ENCODE measurements at places on chromosomes 6 and 20.

- DNase-seq: no peak
These were observed 10.8 kb downstream of the HLA-DQB2 start for GRCh38 chr6:32752580-32752979.

GRCh38 chr6:90212274-90212673, 84.4 kb downstream of the BACH2 start:
- DNase-seq: no peak

GRCh38 chr6:1113916-1114540, 197.9 kb upstream of the FOXQ1 start:
- no peak for DNase-seq

- DNase-seq: no peak
These were observed 61.3 kb downstream of the ATRN start for GRCh38 chr20:3532089-3532615.
